Natural killer cell (primary cell): ENCODE measurements at places on chromosomes 3 and 15. TPM values are rescaled to one million over a fixed set of nuclear protein-coding genes. Genes with fewer than 3 reads are reported as not detected.
A peak's percentile ranks its signal among the peaks of the same experiment; 100 is the strongest.

Gene WDR93
- total RNA-seq, result 0.38 TPM

DNA sequence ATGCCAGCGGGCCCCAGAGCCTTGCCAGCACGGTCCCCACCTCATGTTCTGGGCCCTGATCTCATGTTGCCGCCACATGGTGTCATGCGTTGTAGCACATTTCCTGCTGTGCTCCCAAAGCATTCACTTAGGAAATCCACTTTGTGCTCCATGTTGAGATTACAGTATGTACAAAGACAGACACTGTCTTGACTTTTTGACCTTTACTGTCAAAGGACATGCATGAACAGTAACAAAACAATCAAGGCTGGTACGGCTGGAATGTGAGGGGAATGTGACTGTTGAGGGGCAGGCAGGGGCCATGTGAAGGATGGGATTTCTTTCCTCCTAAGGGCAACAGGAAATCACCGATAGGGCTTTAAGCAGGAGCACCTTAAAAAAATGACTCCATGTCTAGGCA, 53.3 kb upstream of the RPL32 start:
- DNase-seq, result no peak
- H3K27me3 ChIP-seq, result peaks cover 3% of the 10 kb centered on the region
- no peak overlapping the region for H3K4me3 ChIP-seq
- no peak overlapping the region for H3K27ac ChIP-seq
- peaks cover 13% of the 10 kb centered on the region for H3K36me3 ChIP-seq
- H3K4me1 ChIP-seq, result peaks cover 8% of the 10 kb centered on the region

Gene TIGIT
- 24.9 TPM for total RNA-seq

Gene CCK
- 0.54 TPM for total RNA-seq

Gene SLC2A2
- total RNA-seq, result not detected

DNA sequence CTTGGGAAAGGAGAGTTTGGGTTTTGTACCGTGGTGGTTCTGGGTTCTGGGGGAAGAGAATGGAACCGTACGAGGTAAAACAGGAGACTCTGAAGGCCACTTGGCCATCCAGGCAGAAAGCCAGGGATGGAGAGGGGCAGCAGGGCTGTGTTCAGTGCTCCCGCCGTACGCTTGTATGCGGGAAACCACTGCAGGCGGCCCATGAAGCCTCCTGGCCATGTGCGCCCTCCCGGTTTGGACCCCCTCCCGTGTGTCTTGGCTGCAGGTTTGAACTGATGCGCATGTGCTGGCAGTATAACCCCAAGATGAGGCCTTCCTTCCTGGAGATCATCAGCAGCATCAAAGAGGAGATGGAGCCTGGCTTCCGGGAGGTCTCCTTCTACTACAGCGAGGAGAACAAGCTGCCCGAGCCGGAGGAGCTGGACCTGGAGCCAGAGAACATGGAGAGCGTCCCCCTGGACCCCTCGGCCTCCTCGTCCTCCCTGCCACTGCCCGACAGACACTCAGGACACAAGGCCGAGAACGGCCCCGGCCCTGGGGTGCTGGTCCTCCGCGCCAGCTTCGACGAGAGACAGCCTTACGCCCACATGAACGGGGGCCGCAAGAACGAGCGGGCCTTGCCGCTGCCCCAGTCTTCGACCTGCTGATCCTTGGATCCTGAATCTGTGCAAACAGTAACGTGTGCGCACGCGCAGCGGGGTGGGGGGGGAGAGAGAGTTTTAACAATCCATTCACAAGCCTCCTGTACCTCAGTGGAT, 50.6 kb downstream of the PGPEP1L start:
- no peak overlapping the region for H3K4me3 ChIP-seq
- H3K36me3 ChIP-seq, result peaks cover 8% of the 10 kb centered on the region
- no peaks in the 10 kb centered on the region for H3K27me3 ChIP-seq
- peaks cover 84% of the 10 kb centered on the region for H3K4me1 ChIP-seq

DNA sequence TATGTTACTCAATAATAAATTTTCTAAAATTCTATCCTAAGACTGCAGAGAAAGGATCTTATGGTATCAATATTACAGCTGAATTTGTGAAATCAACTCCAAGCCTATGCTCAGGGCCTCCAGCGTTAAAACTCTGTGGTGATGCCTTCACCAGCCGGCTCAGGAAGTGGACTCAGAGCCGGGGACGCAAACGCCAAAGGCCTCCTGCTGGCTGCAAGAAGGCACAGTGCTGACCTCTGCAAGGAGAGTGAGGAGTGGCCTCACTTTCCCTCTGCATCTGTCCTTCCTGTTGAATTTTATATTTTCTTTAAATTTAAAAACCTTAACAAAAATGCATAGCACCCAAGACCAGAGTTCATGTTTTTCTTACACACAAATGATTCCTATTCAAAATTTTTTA, 48.5 kb downstream of the HERC2 start:
- peaks cover 18% of the 10 kb centered on the region for H3K36me3 ChIP-seq
- no peak for DNase-seq
- H3K27ac ChIP-seq, result no peak overlapping the region
- H3K4me1 ChIP-seq, result no peaks in the 10 kb centered on the region
- no peak overlapping the region for H3K4me3 ChIP-seq

- peaks cover 3% of the 10 kb centered on the region for H3K27me3 ChIP-seq
- DNase-seq, result no peak
- H3K4me1 ChIP-seq, result peaks cover 27% of the 10 kb centered on the region
- no peaks in the 10 kb centered on the region for H3K36me3 ChIP-seq
- H3K27ac ChIP-seq, result no peak overlapping the region
These were observed 1.1 kb upstream of the VIPR1 start for GRCh38 chr3:42501321-42501680.

GRCh38 chr3:23999012-23999641, 54.0 kb downstream of the NR1D2 start:
- H3K4me3 ChIP-seq, result no peak overlapping the region
- no peaks in the 10 kb centered on the region for H3K36me3 ChIP-seq
- peak; percentile 47 for DNase-seq
- no peak overlapping the region for H3K27ac ChIP-seq

Gene CYP19A1
- not detected for total RNA-seq

GRCh38 chr15:100093211-100094126, 248.3 kb downstream of the ADAMTS17 start:
- no peak overlapping the region for H3K4me3 ChIP-seq
- DNase-seq, result no peak
- H3K4me1 ChIP-seq, result no peaks in the 10 kb centered on the region
- no peaks in the 10 kb centered on the region for H3K36me3 ChIP-seq

Gene ZNF445
- total RNA-seq, result 17.4 TPM

DNA sequence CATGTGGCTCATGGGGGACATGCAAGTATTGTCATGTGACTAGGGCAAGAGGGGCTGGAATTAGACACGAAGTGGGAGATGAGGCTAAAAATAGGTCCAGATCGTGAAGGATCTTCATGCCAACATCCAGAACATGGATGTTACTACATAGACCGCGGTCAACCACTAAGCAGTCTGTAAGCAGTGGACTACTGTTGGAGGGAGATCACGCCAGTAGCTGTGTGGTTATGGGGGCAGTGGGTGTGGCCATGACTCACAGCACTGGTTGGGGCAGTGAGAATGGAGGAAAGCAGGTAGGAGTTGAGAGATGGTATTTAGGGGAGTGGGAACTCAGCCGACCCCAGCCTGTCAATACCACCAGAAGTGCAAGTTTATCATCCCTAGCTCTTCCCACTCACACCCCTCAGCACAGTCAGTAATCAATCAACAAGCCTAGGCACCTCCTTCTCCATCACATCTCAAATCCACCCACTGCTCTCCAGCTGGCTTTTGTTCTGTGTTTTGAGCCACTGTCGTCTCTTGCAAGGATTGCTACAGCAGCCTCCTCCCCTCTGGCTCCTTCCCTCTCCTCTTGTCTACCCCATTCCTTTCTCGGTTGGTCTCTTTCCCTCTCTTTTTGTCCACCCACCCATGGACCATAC, 107.2 kb upstream of the ABHD17C start:
- H3K27me3 ChIP-seq, result no peaks in the 10 kb centered on the region
- H3K4me1 ChIP-seq, result no peaks in the 10 kb centered on the region
- H3K4me3 ChIP-seq, result no peak overlapping the region
- H3K27ac ChIP-seq, result no peak overlapping the region

- peaks cover 24% of the 10 kb centered on the region for H3K27me3 ChIP-seq
- DNase-seq, result no peak
- H3K4me3 ChIP-seq, result no peak overlapping the region
- H3K27ac ChIP-seq, result no peak overlapping the region
- H3K36me3 ChIP-seq, result no peaks in the 10 kb centered on the region
- H3K4me1 ChIP-seq, result peaks cover 16% of the 10 kb centered on the region
These were observed 148.1 kb upstream of the UMPS start for GRCh38 chr3:124582196-124582595.

- peaks cover 49% of the 10 kb centered on the region for H3K4me1 ChIP-seq
- H3K36me3 ChIP-seq, result no peaks in the 10 kb centered on the region
- no peaks in the 10 kb centered on the region for H3K27me3 ChIP-seq
- H3K27ac ChIP-seq, result peak overlapping the region; percentile 74
These were observed 9.7 kb downstream of the ATP8B4 start for GRCh38 chr15:50109076-50109987.

Gene NOX5
- total RNA-seq, result not detected

Gene PPP2R3A
- total RNA-seq, result 0.40 TPM

Gene ARPIN
- total RNA-seq, result 0.23 TPM

Gene LTK
- 4.9 TPM for total RNA-seq

DNA sequence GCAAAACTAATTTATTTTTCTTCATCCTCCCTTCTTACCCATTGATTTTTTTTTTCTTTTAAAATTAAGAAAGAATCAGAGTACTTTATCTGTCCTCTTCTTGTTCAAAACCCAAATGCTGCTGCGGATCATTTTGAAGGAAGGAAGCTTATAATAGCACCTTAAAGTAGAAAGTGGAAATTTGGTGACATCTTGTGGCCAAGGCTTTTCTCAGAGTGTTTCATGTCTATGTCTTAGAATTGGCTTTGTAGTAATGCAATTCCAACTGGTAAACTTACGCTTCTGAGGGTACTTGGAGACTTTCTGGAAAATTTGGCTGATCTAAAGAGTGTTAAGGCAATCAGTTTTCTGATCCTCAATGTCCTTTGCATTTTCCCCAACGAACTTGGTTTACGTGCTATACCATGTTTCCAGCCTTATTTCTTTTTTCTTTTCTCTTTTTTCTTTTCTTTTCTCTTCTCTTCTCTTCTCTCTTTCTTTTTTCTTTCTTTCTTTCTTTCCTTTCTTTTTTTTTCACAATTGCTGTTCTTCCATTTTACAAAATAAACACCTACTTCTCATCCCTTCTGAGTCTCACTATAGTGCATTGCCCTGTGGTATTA, 30.7 kb downstream of the C3orf38 start:
- peak; percentile 70 for DNase-seq
- no peak overlapping the region for H3K27ac ChIP-seq
- H3K4me1 ChIP-seq, result no peaks in the 10 kb centered on the region
- no peak overlapping the region for H3K4me3 ChIP-seq
- no peaks in the 10 kb centered on the region for H3K27me3 ChIP-seq

DNA sequence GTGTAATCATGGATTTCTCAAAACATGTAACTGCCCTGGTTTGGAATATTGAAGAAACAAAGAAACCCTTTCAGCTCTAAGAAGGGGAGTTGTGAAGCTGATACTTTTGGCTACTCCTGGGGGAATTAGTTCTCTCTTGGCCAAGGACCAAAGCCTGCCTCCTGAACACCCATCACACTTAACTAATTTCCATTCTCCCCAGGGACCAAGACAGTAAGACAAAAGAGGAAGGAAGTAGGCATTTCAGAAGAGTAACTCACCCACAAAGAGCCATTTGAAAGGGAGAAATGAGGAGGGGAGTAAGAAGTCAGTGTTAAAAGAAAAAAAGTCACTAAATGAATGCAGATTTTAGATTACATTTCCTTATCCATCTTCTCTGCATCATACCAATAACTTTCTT, 328.0 kb upstream of the SOX2 start:
- no peaks in the 10 kb centered on the region for H3K27me3 ChIP-seq
- H3K27ac ChIP-seq, result no peak overlapping the region
- H3K4me1 ChIP-seq, result no peaks in the 10 kb centered on the region
- no peak overlapping the region for H3K4me3 ChIP-seq
- H3K36me3 ChIP-seq, result no peaks in the 10 kb centered on the region
- no peak for DNase-seq

DNA sequence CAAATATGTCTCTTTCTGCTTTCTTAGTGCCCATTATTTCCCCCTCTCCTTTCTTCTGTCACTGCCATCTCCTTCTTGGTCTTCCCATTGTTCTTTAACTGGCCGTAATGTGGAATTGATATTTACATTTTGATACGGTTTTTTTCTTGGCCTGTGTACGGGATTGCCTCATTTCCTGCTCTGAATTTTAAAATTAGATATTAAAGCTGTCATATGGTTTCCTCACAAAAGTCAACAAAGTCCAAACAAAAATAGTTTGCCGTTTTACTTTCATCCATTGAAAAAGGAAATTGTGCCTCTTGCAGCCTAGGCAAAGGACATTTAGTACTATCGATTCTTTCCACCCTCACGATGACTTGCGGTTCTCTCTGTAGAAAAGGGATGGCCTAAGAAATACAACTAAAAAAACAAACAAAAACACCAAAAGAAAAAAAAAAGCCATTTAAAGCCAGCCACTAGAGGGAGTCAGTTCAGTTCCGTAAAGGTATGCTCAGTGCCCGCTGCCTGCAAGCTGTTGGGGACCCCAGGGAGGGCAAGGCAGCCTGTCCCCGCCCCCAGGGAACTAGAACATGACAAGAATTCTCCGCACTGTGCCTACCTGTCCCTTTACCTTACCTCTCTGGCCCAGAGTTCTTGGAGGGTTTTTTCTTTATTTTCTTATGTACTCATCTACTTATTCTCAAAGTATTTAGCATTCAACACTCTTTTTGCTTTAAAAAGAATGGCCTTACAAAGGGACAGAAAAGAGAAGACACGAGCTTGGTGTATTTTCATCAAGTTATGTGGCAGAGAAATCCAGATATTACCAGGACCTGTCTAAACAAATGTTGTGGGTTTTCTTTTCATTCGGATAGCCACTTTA, 30.0 kb upstream of the NR2E3 start:
- H3K4me3 ChIP-seq, result no peak overlapping the region

DNA sequence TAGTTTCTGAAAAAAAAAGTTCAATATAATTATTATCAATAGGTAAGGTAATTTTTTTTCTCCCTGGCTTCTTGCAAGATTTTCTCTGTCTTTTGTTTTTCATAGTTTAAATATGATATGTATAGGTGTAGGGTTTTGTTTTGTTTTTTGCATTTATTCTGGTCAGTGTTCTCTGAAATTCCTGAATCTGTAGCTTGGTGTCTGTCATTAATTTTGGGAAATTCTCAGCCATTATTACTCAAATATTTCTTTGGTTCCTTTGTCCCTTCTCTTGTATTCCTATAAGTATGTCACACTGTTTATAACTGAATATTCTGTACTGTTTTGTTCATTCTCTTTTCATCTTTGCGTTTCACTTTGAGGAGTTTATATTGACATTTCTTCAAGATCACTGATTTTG, 22.1 kb downstream of the IQCH start:
- no peaks in the 10 kb centered on the region for H3K4me1 ChIP-seq
- H3K27me3 ChIP-seq, result no peaks in the 10 kb centered on the region
- H3K4me3 ChIP-seq, result no peak overlapping the region
- no peaks in the 10 kb centered on the region for H3K36me3 ChIP-seq
- no peak overlapping the region for H3K27ac ChIP-seq
- DNase-seq, result no peak

GRCh38 chr15:64763462-64763861, 11.9 kb downstream of the RBPMS2 start:
- no peaks in the 10 kb centered on the region for H3K36me3 ChIP-seq
- DNase-seq, result no peak
- no peak overlapping the region for H3K27ac ChIP-seq
- no peaks in the 10 kb centered on the region for H3K4me1 ChIP-seq
